Urothelium cell line (cell line): ENCODE measurements at places on chromosomes 6 and 20.

DNA sequence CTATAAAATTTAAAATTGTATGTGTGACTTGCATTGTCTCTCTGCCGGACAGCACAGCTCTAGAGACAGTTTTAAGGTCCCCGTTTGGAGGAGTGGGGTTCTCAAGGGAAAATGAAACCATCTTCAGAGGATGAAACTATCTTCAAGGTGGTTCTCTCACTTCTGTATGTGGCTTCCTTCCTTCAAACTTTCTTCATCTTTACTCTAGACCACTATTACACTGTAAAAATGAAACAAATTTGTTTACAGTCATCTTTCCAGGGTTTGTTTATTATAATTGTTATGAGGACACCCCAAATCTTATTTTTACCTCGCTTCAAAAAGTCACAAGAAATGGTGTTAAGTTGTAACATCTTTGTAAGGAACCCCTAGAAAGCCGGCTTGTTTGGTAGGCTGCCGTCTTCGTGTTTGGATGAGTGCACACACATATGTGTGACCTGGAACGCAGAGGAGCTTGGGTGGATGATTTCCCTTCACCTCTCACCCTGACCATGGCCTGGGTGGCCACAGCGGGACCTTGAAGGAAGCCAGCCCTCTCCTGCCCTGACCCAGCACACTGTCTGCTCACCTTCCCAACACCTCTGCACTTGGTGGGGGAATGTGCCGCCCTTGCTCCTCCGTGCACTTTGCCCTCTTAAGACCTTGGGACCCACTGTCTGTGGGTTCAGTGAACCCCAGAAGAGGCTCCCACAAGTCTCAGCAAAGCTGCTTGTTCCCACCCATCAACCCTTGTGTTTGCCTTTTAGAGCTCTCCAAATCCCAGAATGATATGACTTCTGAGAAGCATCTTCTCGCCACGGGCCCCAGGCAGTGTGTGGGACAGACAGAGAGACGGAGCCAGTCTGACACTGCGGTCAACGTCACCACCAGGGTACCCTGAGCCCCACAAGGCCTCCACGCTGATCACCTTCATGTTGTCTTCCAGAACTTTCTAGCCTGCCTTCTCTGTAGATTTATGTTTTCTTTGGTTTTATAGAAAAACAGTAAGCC, 67.8 kb downstream of the SYTL3 start:
- DNase-seq = no peak

DNA sequence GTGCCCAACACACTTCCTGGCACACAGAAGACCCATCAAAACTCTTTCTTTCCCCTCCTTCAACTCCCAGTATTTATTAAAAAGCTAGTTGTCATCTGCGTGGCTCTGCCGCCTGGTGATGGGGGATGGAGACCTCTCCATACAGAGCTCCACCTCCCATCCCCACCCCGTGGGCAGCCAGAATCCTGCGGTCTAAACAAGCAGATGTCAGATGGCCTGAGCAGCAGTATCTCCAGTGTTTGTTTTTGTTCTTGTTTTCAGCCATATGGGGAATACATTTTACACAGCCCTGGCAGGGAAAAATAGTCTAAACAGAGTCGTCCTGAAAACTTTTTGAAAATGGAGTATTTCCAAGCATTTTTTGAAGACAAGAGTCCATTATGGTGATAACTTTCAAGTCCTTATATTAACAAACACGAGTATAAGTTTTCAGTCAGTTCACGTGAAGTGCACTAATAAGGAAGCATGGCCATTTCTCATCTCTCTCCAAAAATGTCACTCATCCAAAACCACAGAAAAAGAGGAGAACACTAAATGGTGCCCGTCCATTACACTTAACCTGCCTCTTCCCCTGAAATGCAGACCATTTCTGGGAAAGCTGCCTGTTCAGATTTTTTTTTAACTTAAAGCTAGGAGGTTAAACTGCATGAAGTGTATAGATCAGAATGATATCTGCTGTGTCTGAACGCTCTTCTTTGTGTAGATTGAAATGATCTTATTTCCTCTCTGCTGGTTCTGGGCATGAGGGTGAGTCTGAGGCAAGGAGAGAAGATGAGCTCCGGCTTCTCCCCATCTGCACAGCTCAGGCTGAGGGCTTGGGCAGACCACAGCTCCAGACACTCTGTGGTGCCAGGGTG, 91.0 kb downstream of the TCP11 start:
- DNase-seq = no peak

- DNase-seq = no peak
Observed at GRCh38 chr6:164756142-164756541, 553.3 kb downstream of the C6orf118 start.

DNA sequence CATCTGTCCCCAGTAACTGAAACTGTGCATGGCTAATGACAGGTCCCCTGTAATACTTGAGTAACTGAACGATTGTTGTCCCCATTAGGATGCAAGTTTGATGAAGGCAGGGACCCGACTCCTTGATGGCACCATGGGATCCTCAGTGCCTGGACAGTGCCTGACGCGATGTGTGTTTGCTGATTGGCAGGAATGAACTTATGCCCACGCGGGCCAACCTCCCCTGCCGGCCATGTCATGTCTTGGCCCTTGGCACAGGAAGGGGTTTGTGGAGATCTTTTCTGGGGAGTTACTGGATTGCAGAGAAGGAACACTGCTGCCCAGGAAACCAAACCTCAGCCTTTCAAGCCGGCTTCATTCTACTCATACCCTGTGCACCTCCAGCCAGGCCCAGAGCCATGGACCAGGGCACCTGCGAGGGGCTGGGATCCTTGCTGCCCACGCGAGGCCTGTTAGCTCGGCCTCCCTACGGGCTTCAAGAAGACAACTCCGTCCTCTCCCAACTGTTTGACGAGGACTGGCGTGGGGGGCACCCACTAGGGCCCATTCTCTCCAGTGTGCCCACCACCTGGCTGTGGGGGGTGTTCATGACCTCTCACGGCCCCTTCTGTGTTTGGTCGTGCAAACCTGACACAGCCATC, 147.8 kb downstream of the ZMYND8 start:
- DNase-seq = no peak

DNA sequence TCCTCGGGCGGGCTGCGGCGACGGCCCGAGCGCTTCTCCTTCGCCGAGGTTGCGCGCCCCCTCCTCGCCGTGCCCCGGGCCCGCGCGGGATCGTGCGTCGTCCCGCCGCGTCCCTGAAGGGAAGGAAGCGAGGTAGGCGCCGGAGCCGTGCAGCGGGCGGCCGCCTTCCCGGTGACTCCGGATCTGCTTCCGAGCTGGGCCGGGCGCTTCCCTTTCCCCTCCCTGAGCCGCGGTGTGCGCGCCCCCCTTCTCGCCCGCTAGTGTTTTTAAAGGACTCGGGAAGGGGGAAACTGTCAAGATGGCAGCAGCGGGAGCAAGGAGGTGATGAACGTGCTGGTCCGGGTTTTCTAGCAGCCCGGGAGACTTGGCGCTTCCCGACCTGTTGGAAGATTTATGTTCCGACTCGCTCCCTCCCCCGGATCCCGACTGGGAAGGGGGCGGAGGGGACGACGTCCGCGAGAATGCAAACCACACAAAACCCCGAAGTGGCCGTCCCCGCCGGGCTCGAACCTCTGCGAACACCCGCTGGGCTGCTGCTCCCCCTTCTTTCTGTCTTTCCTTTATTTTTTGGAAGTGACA, 744 bp upstream of the FOXO3 start:
- no peak for DNase-seq

- no peak for DNase-seq
Observed at GRCh38 chr6:163860287-163861081, 446.0 kb downstream of the QKI start.

DNA sequence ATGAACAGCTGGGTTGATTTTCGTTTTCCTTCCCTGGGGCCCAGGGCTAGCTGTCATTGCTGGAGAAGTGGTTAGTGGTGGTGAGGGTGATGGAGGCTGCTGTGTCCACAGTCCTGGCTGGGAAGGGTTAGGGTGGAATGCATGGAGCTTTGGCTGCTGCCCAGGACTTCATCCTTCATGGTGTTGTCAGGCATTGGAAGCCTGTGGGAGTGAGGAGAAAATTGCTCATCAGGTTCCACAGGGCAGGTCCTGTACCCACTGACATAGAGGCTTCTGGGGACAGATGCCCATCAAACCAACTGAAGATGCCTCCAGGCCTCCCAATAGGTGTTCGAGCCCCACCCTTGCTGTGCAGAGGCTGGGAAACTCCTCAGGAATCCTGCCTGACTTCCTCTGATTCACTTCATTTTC, 262.4 kb upstream of the SUPT3H start:
- DNase-seq = no peak

GRCh38 chr6:143264379-143264778, 186.1 kb downstream of the ADAT2 start:
- DNase-seq = no peak

GRCh38 chr6:5398530-5398929, 137.2 kb downstream of the FARS2 start:
- DNase-seq = peak; percentile 12

DNA sequence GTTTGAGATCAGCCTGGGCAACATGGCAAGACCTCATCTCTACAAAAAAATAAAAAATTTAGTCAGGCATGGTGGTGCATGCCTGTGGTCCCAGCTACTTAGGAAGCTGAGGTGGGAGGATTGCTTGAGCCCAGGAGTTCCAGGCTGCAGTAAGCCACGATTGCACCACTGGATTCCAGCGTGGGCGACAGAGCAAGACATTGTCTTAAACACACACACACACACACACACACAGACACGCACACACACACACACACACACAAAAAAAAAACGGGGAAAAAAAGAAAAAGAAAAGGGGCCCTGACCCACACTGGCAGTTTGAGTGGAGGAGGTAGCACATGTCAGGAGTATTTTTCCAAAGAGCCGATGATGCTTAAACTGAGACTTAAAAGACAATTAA, 122.2 kb downstream of the AFG1L start:
- DNase-seq = no peak

DNA sequence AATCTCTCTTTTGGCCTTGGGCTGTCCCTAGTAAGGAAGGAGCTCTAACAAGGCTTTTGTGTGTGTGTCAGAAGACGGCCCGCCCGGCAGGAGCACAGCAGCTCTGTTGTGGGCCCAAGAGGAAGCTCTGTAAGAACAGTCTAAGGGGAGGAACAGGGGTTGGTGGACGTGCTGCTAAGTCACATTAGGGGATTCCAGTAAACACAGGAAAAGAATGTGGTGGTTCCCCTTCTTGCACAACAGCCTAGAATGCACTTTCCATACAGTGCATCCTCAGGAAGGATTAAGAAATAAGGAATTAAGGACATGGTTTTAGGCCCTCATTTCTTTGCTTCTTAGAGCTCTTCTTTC, 114.5 kb downstream of the RNF144B start:
- no peak for DNase-seq

- DNase-seq = no peak
Observed at GRCh38 chr6:16747232-16748024, 13.8 kb downstream of the ATXN1 start.

- DNase-seq = no peak
Observed at GRCh38 chr6:134047673-134048072, 4.8 kb downstream of the SLC2A12 start.

DNA sequence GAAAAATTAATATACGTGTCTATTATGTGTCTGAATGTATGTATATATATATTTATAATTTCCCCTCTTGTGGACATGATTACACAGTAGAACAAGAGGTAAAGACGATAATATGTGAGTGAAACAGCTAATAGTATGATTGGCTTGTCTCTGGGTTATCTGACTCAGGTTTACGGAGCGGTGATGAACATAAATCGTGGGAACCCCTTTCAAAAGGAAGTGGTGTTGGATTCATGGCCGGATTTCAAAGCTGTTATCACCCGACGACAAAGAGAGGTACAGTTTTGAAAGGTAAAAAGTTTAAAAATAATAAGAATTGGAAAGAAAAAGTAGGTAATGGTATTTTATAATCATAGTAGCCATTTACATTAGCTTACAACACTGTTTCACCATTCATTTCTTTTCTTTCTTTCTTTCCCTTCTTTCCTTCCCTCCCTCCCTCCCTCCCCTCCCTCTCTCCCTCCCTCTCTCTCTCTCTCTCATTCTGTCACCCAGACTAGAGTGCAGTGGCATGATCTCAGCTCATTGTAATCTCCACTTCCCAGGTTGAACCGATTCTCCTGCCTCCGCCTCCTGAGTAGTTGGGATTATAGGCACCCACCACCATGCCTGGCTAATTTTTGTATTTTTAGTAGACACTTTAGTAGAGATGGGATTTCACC, 15.9 kb downstream of the GLYATL3 start:
- DNase-seq = no peak

- DNase-seq = no peak
Observed at GRCh38 chr6:36852481-36853147, 13.4 kb upstream of the CPNE5 start.

DNA sequence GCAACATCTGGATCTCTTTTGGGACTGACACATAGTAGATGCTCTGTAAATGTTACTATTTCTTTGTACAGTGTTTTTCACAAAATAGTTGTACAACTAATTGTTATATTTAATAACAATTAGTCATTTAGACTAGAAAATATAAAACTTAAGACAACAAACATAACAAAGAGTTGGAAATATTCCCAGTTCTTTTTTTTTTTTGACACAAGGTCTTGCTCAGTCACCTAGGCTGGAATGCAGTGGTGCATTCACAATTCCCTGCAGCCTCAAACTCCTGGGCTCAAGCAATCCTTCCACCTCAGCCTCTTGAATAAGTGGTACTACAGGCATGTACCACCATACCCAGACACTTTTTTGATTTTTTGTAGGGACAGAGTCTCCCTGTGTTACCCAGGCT, 105.8 kb downstream of the UTRN start:
- DNase-seq = no peak

DNA sequence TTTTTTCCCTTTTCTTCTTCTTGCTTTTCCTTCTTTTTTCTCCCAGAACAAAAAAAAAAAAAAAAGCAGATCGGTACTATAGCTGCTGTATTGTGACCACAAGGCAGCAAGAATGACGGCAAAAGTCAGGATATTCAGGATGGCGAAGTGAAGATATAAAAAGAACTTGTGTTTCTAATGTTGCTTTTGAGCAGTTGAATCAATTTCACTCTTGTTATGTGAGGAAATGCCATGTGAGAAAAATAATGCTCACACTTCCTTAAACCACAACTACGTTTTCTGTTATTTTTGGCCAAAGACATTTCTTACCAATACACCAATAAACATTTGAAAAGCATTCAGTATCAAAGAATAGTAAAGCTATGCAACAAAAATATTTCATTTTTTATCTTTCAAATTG, 510.5 kb downstream of the HACE1 start:
- no peak for DNase-seq

DNA sequence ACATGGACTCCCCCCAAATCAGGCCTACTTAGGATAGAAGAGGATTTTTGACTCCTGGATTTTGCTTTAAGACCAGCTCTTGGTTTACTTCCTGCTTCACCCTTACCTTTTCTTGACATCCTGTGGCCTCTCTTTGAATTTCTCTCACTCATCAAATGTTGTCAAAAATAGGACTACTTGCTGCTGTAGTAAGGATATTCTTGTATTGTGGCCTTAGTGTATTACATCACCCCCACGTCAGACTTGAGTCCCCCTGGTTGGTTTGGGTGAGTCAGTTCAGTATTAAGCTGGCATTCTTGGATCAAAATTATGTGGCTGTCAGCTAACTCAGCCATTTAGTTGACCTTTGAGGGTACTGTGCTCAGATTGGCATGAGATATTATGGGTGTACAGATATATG, 1.1 kb downstream of the TPX2 start:
- DNase-seq = no peak

- DNase-seq = no peak
Observed at GRCh38 chr20:44186674-44187053, 324 bp downstream of the JPH2 start.
